Stimulated activated CD4-positive, alpha-beta T cell treated with anti-CD3 and anti-CD28 coated beads, Interleukin-1b, Interleukin-23, amount 100 ng/mL, for 1 hour (primary cell): ENCODE measurements at places on chromosomes 6 and 20.

- DNase-seq, result peak; percentile 27
Measured at GRCh38 chr6:8983202-8983688, 547.9 kb upstream of the SLC35B3 start.

- no peak for DNase-seq
Measured at GRCh38 chr20:14687313-14687712, 349.9 kb upstream of the FLRT3 start.

DNA sequence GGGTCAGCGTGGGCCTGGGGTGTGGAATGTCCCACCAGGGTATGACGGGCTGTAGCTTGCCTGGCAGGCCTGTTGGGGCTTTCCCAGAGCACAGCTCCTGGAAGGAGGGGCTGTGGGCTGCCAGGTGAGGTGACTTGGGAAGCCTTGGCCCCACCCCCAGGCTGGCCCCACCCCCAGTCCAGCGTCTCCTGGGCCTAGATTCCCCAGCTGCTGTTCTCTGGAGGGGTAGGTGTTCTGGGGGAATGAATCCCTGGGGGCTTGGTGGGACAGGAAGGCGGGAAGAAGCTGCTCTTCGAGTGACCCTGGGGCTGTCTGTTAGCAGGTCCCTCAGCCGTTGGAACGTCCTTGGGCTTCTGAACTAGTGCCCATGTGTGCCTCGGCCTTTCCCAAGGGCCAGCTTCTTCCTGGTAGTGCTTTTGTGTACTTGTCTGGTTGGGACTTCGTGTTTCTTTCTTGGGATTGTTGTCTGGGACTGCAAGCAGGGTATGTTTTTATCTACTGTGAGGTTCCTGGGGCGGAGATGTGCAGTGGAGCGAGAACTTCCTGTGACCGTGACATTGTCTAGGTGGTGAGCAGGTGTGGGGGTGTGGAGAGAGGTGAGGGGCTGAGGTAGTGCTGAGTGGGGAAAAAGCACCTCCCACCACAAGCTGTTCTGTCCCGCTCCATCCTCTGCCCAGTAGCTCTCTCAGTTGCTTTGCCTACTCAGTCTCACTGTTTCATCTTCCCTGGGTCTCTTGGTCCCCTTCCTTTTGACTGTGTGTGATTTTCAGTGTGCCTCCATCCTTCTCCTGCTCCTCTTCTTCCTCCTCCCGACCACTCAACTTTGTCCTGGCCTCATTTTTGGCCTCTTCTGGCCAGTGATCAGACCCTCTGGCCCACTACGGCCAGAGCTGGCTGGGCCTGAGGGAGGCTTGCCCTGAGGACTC, 1.3 kb upstream of the DDR1 start:
- no peak for DNase-seq

DNA sequence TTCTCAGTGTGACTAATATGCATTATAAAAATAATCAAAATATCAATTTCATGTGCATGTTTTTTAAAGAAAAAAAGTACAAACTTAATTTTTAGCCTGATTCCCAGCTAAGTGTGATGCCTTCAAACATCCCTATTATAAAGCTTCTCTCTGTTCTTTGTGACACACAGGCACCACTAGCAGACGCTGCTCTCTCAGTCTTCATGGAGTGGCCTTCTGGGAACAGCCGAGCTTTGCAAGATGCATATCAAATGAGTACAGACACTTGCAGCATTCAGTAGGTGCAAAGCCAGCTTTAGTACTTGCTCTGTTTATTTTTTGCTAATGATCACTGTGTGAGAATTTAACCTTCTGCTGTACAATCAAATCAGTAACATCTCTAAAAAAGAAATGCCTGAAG, 340.0 kb downstream of the ADGRB3 start:
- DNase-seq, result no peak

DNA sequence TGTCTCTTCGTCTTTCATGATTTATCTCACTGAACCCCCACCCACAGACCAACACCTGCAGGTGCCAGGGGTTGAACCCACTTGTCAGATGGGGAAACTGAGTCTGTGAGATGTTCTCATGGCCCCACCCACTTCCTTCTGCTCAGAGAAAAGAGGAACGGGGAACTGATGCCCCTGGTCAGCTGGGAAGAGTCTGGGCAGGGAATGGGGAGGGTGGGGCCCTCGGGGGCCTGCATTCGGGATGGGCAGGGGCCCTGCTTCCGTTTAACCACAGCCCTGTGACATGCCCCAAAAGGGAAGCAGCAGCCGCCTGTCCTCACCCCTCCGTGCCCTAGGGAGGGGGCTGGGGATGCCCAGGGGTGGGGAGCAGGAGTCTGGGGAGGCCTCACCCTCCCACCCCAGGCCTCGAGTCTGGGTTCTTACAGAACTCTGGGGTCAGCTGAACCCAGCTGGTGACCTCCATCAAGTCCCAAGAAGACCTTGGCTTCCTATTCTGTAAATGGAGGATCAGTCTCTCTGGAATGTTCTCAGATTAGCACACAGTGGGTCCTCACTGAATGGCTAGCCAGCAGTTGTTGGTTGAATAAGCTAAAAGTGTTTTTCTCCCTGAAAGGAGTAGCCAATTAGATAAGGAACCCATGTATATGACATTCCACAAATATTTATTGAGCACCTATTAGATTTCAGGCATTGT, 81.5 kb downstream of the CEBPB start:
- DNase-seq, result no peak
